ENCODE measurements at places on chromosomes 7 and 10.
A peak's percentile ranks its signal among the peaks of the same experiment; 100 is the strongest.

DNA sequence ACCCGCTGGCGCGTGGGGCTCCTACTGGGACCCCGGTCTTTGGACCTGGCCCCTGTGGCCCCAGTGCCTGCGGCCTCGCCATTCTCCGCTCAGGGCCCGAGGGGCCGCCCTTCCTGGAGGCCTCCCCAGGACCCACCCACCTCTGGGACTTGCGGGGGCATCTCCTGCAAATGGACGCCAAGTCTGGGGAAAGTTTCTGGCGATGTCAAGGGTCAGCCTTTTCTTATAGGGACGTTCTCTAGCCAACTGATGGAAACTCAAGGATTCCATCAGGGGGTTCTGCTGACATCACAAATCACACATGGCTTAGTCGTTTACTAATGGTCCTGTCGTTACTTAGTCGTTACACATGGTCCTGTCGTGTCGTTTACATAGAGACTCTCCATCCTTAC lies 57.7 kb upstream of the RHOBTB1 start:
- no peak for DNase-seq

- DNase-seq, result no peak
These were observed 71.6 kb downstream of the ADARB2 start for GRCh38 chr10:1665681-1666080.

GRCh38 chr7:102322202-102322715 lies 34.0 kb downstream of the SPDYE6 start:
- DNase-seq, result no peak

- no peak for DNase-seq
These were observed 1631.5 kb upstream of the LRRTM3 start for GRCh38 chr10:65294329-65294728.

DNA sequence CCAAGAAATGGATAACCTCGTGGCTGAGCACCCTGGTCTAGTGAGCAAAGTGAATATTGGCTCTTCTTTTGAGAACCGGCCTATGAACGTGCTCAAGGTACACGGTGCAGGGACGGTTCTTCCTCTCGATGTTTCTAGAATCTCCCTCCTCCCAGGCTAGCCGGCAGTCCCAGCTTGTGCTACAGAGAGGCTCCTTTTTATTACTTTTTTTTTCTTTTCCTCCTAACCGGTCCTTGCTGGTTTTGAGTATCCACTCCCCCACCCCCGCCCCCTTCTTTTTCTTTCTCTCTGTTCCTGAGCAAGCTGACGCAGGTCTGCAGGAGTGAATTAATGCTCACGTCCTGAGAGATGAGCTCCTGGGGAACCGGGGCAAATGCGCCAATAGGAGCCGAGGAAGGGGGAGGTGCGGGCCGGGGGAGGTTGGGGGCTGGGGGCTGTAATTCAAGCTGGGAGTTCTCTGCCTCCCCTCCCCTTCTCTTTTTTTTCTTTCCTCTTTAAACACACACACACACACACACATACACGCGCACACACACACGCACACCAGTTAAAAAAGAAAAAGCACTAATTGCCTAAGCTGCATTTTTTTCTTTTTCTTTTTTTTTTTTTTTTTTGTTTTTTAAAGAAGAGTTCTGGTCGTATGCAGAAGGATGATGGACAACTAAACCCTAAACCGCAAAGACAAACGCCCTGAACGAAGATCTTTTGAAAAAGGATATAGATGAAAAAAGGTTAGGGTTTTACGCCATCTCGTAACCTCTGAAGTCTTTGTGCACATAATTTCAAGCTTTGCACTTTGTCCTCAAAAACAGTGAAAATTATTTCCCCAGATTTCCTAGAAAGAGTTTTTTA lies 6.6 kb downstream of the CPA2 start:
- no peak for DNase-seq

- DNase-seq, result no peak
These were observed 80.6 kb downstream of the ARHGAP21 start for GRCh38 chr10:24642921-24643678.

DNA sequence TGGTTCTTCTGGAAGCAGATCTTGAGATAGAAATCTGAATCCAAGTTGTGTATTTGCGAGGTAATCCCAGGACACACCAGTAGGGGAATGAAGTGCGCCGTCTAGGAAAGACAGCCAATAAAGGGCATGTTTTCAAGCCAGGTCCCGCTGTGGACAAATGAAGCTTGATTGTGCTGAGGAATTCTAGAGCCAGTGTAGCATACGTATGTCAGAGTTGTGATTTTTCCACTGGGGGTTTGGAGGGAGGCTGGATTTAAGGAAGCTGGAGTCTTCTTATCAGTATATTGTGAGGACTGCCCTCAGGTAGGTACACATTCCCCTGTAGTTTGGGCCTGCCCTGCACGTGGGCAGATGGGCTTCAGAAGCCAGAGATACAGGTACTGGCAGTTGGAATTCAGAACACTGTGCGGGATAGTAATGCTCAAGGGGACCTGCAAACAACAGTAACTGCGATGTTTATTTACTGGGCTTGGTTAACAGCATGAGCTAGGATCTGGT lies 50.9 kb downstream of the GALNT11 start:
- peak; percentile 2 for DNase-seq

- DNase-seq, result no peak
These were observed 102.1 kb downstream of the RTKN2 start for GRCh38 chr10:62166331-62167131.

- DNase-seq, result no peak
These were observed 112.1 kb upstream of the AFAP1L2 start for GRCh38 chr10:114516356-114516755.

- no peak for DNase-seq
These were observed 5.1 kb upstream of the SP8 start for GRCh38 chr7:20791538-20792434.

GRCh38 chr10:99845837-99846382 lies 63.5 kb downstream of the ABCC2 start:
- DNase-seq, result peak; percentile 66

DNA sequence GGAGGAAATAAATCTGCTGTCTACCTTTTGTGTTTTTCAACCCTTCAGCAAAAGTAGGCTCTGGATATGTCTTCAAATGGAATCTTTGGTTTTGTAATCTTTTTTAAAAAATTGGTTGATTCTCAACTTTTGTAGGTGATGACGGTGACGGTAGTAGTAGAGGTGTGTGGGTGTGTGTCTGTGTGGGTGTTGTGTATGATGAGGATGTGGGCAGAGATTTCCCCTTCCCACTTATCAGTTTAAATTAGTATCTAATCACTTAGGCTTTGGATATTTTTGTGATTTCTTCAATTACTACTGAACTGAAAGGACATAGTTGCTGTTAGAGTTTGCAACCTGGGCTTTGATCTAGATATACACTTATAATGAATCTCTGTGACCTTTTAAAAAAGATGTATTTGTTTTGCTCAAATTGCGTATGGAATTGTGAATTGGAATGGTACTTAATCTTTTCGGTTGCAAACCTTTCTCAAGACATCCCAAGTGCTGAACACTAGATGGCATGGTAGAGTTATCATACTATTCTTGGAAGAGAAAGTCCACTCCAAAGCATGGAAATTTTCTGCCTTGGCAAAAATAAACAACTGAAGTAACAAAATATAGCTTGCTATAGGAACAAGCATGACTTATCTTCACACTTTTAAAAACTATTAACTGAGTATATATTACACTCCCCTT lies 51.9 kb upstream of the A1CF start:
- no peak for DNase-seq

DNA sequence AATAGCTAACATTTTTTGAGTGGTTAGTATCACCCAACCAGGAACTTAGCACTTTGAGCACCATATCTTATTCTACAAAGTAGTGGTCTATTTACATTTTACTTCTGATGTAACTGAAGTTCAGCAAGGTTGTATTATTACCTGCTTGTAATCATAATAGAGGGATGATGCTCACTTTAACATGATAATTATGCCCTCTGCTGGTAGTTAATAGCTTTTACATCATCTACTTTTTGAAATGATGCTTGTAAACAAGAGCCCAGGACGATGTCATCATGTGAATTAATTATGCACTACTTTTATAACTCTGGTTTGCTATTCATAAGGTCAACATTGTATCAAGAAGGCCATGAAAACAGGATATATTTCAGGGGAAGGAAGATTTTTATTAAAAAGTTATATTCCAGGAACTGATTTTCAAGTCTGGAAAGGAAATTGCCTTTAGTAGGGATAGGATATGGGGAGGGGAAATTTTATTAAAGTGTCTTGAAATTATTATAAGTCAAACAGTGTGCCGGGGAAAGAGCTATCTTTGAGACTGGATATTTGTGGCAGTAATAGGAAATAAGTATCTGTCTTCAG lies 80.3 kb upstream of the SCIN start:
- DNase-seq, result no peak

GRCh38 chr7:76254781-76255180 lies 47.7 kb upstream of the HSPB1 start:
- no peak for DNase-seq

DNA sequence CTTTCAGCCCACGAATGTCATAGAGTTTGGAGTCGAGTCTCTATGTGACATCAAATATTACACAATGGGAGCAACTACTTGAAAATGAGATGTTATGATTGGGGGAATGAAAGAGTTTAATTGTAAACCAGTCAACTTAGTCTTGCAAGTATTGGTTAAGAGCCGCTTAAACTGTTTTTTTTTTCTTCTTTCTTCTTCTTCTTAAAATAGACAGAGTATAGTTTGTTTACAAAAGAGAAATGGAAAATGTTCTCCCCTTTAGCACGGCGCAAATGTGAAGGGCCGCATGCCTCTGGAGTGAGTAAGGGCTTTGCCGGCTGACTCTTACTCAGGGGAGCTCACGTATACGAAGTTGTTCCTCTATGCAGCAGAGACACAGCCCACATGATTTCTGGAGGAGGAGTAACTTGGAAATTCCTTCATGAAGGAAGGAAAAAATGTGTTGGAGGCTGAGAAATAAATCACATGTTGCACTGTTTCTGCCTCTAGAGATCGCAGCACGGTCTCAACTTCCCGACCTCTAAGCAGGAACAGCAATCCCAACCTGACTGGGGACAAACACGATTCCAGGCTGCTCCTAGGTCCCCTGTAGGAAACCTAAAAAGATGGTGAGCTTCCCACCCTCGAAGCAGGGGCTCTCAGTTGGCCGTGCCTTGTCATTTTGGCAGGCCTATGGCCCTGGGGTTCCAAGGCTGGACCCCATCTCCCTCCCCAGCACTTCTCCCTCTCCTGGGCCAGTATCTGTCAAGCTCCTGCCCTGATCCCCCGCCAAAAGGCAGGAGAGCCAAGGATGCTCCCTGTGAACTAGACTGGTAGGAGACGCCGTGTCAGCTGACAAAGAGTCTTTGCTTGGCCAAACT lies 44.8 kb downstream of the MYOF start:
- no peak for DNase-seq

DNA sequence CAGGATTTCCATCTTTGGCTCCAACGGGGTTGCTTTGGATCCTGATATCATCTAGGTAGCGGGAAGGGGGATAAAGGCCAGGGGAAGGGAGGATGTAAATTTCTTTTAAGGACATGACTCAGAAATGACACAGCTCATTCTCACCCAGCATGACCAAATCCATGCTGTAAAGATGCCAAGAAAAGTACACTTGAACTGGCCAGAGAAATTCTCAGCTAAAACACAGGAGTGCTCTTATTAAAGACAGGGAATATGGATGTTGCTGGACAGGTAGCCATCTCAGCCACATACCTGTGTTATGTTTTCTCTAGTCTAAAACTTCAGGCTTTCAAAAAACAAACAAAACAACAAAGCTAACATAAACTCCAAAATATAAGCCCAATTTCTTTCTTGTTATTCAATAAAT lies 68.3 kb downstream of the NAMPT start:
- DNase-seq, result no peak

DNA sequence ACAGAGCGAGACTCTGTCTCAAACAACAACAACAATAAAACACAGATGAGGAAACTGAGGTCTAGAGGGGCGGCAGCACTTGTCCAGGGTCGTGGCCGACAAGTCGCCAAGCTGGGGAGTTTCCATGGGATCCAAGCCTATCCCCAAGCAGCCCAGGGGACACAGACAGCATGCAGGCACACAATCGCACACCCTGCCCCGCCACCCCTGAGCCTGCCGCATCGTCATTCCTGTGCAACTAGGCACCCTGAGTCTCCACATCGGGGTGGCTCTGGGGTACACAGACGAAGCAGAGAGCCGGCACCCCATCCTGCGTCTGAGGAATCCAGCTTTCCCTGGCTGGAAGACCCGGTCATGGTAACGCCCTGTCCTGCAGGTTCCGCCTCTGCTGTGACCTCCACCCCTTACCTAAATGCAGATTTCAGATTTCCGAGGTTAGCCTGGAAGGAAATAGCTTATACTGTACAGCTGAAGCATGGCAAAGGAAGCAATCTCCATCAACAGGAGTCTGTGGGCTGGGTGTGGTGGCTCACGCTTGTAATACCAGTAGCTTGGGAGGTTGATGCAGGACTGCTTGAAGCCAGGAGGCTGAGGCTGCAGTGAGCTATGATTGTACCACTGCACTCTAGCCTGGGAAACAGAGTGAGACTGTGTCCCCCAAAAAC lies 136.1 kb upstream of the TNRC18 start:
- DNase-seq, result no peak

DNA sequence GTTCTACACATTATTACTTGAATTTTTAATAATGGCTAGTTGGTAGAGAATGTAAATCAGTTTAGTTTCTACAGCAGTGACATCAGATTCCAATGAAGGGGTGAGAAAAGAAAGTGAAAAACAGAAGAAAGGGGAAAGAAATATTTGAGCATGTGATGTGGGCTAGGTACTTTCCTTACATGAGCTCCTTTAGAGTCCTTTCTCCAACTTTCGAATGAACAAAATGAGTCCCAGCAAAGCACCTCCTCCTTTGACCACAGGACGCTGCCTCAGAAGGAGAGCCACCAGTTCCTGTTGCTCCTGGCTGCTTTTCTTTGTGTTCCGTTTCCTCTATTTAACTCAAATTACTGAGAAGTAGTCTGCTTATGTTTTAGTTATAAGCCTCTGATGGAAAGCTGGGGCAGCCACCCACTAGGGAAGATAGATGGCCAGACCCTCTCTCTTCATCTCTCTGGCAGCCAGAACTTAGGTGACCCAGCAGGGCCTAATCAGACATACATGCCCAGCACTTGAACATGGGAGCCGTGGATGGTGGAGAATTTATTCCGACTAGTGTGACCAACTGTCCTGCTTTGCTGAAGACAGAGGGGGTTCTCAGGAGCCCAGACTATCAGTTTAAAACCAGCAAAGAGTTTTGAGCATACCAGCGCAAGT lies 82.4 kb upstream of the NME8 start:
- peak; percentile 12 for DNase-seq

Measured in CMK (cell line).